Suprapubic skin (tissue), 4 donors: ENCODE measurements at places on chromosomes 2 and 18. TPM values are rescaled to one million over a fixed set of nuclear protein-coding genes. Genes with fewer than 3 reads are reported as not detected.

The RNU2-63P gene
- not detected for total RNA-seq

The NXPH2 gene
- not detected for total RNA-seq

The CDCA7 gene
- total RNA-seq, result 11.1 TPM

The GALNT14 gene
- 4.0 TPM for total RNA-seq

The RUFY4 gene
- total RNA-seq, result not detected

The FN1 gene
- total RNA-seq, result 78.1 TPM

The DAW1 gene
- not detected for total RNA-seq

DNA sequence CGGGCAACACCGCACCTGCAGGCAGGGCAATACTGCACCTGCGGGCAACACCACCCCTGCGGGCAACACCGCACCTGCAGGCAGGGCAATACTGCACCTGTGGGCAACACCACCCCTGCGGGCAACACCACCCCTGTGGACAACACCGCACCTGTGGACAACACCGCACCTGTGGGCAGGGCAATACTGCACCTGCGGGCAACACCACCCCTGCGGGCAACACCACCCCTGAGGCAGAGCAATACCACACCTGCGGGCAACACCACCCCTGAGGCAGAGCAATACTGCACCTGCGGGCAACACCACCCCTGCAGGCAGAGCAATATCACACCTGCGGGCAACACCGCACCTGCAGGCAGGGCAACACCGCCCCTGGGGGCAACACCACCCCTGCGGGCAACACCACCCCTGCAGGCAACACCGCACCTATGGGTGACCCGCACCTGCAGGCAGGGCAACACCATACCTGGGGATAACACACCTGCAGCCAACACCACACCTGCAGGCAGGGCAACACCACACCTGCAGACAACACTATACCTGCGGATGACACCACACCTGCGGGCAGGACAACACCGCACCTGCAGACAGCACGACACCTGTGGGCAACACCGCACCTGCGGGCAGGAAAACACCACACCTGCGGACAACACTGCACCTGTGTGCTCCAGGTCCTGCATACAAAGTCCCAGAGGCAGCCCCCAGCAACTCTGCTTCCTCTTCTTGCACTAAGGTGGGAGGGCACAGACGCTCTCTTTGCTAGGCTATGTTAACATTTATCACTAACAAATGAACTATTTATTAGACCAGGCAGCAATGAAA, 57.7 kb downstream of the EIPR1 start:
- no peak for DNase-seq

GRCh38 chr2:169767243-169767888, 31.3 kb upstream of the SSB start:
- DNase-seq, result no peak

DNA sequence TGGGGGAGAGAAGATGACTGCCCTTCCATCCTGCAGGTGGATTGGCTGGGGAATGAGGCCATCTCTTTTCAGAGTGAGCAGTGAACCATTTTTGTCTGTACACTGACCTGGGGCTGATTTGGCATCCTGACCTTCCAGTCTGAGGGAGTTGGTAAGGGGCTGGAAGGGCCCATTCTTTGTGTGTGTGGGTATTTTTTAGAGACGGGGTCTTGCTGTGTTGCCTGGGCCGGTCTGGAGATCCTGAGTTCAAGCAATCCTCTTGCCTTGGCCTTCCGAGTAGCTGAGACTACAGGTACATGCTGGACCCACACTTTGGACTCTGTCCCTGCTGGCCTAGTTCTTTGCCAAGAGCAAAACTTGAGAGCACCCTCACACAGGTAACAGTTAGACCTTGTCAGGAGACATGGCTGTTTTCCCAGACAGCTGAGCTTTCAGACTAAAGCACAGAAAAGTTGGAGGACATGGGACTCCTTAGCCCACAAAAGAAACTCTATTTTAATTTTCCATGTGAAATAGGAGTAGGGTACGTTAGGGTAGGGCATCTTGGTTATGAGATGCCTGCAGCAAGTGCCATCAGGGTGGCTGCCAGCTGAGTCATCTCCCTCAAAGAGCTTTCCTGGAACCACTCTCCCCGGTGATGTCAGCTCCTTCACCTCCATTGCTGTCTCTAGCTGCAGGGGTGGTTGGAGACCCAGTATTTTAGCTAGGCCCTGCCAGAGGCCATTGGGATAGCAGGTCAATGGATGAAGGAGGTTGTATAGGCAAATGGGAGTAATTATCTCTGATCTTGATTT, 60.7 kb downstream of the DGKD start:
- DNase-seq, result no peak

DNA sequence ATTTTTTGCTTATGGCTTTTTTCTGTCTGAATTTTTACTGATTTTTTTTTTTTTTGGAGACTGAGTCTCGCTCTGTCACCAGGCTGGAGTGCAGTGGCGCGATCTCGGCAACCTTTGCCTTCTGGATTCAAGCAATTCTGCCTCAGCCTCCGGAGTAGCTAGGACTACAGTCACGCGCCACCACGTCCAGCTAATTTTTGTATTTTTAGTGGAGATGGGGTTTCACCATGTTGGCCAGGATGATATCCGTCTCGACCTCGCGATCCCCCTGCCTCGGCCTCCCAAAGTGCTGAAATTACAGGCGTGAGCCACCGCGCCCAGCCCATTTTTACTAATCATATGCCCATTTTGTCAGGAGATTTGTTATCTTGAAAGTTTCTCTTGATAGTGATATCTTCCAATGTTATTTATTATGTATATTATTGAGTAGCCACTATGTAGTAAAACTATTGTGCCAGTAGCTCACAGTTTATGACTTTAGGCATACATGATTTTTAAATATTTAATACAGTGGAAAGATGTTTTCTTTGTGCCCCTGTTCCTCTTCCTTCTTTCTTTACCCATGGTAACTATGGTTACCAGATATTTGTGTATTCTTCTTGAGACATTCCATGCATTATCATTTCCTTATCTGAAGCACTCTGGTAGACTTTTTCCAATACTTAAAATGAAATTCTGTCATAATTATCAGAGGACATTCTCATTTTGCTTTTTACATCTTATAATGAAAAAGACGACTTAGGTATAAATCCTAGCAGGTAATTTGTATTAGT, 2.1 kb downstream of the HAT1 start:
- no peak for DNase-seq

DNA sequence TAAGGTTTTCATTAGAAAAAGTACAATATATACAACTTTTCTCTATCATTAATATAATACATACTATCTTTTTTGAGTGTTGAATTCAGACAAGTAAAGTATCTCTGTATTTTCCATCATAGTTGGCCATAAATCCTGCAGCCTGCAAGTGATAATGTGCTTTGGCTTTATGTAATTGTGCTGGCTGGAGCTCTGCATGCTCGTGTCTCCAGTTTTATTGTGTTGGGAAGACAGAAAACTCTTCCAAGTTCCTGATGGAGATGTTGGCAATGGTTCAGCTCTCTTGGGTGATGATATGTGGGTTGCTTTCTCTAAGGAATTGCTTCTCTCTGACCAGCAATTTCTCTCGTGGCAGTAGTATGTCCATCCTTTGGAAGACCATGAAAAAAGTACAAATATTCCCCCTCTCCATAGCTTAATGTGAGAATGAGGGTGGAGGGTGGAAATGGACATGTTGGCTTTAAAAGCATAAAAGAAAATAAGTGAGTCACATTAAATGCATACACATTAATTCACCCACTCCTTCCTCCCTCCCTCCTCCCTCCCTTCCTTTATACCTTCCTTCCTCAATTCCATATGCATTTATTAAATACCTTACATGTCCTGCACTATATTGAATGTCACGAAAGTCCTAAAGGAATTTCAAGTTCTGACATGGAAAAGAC, 344.2 kb downstream of the MTX2 start:
- no peak for DNase-seq

DNA sequence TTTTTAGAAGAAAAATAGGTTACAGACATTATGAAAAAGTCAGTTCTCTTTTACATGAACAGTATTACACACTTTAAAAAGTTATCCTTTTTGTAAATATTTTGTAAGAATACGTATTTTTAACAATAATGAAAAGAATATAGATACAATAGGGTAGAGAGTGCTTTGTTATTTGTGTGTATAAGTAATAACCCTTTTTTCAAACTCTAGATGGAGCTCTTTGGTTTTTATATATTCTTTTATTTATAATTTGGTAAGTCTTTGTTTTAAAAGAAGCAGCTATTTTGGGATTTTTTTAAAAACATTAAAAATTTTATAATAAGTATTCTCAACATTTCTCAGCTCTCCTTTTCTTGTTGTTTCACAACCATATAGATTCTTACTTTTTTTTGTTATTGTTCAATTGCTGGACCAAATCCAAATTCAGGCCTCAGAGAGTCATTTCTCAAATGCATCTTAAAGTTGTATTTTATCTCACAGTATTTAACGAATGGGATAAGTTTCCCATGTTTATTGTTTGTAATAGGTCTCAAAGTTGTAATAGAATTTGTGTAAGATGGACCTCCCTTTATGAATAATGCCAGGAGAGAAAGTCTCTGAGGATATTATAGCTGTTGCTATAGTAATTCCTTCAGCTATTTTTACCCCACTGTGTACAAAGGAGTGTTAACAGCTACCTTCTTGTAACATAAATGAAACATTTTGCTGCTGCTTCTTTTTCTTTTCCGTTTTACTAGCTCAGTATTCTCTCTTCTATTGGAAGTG, 46.4 kb downstream of the ACYP2 start:
- no peak for DNase-seq

DNA sequence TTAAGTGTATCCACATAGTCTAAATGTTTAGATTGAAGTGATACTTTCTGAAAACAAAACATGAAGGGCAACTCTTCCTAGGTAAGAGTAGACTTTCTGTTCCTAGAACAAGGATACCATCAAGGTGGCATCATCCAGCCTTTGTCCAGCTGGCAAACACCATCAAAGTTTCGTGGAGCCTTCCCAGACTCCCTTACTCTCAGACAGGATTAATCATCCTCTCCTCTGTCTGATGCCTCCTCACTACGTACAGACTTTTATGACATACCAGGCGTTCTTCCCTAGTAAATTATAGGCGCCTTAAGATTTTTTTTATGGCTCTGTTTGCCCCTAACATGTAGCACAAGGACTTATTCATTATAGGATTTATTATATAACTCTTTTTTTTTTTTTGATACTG, 29.4 kb upstream of the ASNSD1 start:
- no peak for DNase-seq

- no peak for DNase-seq
These were observed 108.5 kb upstream of the RND3 start for GRCh38 chr2:150595803-150596470.

- DNase-seq, result no peak
These were observed 1.2 kb downstream of the CDH20 start for GRCh38 chr18:61334491-61334850.

- no peak for DNase-seq
These were observed 73.6 kb upstream of the TSPYL6 start for GRCh38 chr2:54329482-54330161.

DNA sequence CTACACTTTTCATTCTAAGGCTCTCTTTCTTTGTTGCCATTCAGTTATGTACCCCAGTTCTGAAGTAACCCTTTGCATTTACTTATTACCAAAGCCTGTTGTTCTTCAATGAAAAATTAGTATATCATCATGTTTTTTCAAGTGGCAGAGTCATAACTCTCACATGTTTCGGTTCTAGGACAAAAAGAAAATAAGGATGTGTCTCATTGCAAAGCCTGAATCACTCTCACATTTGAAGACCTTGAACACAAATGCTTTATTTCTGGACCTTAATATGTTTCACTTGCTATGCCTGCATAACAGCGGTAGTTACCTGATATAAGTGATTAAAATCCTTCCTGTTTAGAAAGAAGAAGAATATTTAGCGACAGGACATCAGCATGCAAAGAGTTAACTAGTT, 49.1 kb downstream of the ZEB2 start:
- no peak for DNase-seq

- no peak for DNase-seq
These were observed 202.3 kb downstream of the MREG start for GRCh38 chr2:215811003-215811402.

DNA sequence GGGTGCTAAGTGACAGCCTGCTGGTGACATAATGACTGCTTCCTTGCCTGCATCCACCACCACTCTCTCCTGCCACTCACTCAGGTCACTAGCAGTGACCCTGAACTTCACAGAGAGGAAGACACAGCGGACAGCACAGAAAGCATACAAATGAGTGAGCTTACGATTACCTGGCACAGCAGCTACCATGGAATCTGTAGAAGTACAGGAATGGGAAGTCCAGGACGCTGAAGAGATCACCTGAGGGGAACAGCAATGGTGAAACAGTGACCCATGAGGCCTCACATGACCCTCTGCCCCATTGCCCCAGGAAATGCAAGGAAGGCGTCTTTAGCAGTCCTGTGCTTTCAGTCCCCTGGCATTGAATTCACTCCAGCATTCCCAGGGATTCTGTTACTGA, 96.7 kb upstream of the RIOK3 start:
- DNase-seq, result no peak

DNA sequence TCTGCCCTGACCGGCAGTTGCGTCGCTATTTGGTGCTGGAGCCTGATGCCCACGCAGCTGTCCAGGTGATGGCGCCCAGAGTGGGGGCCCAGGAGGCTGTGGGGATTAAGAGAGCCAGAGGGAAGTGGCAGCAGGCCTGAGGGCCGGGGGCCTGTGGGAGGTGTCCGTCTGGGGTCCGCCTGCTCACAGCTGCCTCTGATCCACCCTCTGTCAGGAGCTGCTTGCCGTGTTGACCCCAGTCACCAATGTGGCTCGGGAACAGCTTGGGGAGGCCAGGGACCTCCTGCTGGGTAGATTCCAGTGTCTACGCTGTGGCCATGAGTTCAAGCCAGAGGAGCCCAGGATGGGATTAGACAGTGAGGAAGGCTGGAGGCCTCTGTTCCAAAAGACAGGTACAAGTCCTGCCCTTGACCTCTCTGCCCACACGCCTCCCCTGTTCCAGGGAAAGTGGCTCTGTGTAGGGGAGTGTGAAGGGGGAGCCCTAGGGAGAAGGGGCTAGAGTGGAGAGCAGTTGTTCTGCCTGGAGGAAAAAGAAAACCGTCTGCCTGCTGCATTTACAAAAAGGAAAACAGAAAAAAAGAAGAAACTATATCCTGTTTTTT, 11.6 kb downstream of the STK11IP start:
- no peak for DNase-seq

DNA sequence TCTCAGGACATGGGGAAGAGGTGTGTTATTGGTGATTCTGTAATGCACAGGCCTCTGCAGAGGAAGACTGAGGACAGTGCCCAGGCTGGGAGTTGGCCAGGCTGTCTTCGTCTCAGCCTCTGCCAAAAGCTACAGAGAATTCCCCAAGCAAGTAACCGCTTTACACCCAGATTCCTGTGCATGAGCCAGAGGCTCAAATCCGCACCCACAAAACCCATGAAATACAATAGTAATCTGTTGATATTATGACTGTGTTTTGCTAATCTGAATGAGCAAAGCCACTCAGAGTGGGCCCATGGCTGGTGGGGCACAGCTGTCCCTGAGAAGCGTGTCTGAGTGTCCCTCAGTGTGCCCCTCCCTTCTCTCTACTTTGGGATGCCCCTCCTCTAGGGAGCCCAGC, 149.5 kb upstream of the PXDN start:
- DNase-seq, result no peak

- no peak for DNase-seq
These were observed 84.6 kb upstream of the RFX8 start for GRCh38 chr2:101559551-101559950.

GRCh38 chr2:12821656-12822055, 104.9 kb downstream of the TRIB2 start:
- DNase-seq, result no peak
